Stimulated activated naive CD4-positive, alpha-beta T cell treated with Interleukin-2 at 50 U/mL for 16 hours (primary cell): ENCODE measurements at places on chromosomes 7 and 10.

DNA sequence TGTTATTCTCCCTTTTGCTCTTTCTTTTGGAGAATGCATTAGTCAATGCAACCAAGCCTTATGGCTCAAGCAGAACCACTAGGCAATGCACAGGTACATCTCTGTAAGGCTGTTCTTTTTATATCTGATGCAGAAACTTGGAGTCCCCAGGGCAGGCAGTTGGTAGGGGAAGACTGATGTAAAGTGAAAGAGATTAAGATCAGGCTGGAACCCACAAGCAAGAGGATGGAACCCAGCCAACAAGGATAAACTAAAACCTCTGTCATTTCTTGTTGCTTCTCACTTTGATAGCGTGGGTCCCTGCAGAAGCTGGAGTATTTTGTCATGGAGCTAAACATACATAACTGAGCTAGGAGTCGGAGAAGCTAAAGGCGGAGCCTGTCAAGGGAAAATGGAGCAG lies 142.9 kb downstream of the GPAM start:
- no peak for DNase-seq

GRCh38 chr10:51748959-51749358 lies 49.6 kb upstream of the CSTF2T start:
- DNase-seq = no peak

- DNase-seq = no peak
Observed at GRCh38 chr7:137983323-137984008, 18.4 kb downstream of the CREB3L2 start.

- DNase-seq = no peak
Observed at GRCh38 chr7:54080971-54081370, 461.2 kb upstream of the VSTM2A start.

- peak; percentile 89 for DNase-seq
Observed at GRCh38 chr7:138752518-138753149, 45.2 kb upstream of the TMEM213 start.

GRCh38 chr7:30824821-30825720 lies 53.9 kb downstream of the MINDY4 start:
- DNase-seq = no peak

GRCh38 chr10:19816411-19817230 lies at the start of gene PLXDC2:
Gene PLXDC2, plus strand, starts transcription at chr10:19816432.
- DNase-seq = no peak

- peak; percentile 72 for DNase-seq
Observed at GRCh38 chr10:43409385-43410109, 561 bp upstream of the HNRNPF start.

- DNase-seq = no peak
Observed at GRCh38 chr10:847868-848267, 83.6 kb downstream of the LARP4B start.

DNA sequence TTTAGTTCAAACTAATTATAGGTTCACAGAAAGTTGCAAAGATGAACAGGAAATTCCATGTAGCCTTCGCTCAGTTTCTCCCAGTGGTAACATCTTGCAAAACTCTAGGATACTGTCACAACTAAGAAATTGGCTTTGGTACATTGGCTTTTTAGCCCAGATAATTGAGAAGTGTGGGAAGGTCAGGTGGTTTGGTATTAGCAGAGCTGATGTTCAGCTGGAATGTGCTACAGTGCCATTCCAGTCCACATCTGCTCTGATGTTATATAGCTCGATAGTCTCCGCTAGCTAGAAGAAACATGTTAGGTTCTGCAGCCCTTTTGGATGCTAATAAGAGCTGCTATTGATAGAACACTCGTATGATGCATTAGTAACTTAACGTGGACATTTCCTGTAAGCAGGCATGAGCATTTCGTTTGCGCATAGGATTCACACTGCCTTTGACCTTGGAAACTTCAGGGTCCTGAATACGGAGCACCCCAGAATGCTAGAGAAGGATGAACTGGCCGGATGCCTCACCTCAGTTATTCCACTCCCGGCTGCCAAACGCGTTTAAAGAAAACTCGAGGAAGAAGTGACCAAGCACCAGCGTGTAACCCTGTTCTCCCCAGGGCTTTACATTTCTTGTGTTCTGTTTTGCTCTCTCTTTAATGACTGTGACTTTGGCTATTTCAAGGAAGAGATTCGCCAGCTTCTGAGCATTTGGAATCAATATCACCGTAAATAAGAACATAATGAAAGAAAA lies 271.4 kb downstream of the GALNT17 start:
- DNase-seq = no peak

DNA sequence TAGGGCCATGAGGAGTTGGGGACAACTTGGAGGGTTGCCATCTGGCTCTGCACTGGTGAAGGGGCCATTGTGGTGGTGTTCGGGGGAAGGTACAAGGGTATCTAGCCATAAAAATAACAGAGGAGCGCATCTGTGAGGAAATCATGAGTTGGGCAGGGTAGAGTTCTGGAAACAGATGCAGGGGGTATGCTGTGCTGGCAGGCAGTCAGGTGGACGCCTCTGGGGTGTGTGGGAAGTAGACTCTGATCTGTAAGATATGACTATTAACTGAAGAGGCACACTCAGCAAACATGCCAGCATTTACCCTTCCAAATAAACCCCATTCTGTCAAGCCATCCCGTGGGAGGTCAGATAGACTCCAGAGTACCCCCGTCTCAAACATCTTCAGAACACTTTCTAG lies 79.8 kb downstream of the CLEC2L start:
- no peak for DNase-seq

- DNase-seq = no peak
Observed at GRCh38 chr10:103276896-103277712, at the start of gene INA. Gene INA, plus strand, starts transcription at chr10:103277138. Its CDS starts 74 bp downstream, at chr10:103277212.

DNA sequence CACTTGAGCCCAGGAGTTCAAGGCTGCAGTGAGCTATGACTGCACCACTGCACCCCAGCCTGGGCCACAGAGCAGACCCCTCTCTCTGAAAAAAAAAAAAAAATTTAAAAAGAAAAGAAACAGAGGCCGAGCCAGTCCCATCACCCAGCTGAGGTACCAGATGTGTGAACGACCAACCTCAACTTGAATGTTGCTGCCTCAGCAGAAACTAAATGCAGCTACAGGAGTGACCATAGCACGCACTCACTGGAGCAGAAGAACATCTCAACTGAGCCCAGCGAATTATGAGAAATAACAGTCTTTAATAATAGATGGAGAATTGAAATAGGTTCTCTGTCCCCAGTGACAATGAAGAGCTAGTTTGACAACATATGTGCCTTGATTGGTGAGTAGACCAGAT lies 53.1 kb upstream of the ST8SIA6 start:
- no peak for DNase-seq

DNA sequence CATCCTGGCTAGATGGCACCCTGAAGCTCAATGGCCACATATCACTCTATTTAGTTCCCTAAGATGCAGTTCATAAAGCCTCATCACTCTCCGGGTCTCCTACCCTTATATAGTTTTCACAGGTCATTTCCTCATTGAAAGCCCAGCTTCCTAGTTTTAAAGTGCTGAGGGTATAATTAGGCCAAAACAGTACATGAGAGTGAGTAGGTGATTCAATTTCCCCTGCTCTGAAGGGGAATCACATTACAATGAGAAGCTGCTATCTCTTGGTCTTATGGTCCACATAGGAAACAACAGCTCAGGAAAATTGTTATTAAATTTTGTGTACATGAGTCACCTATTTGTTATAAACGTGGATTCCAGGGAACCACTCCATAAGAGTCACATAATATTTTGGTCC lies 162.0 kb downstream of the SEMA3E start:
- DNase-seq = no peak

GRCh38 chr10:49058463-49059255 lies 56.7 kb downstream of the VSTM4 start:
- no peak for DNase-seq

DNA sequence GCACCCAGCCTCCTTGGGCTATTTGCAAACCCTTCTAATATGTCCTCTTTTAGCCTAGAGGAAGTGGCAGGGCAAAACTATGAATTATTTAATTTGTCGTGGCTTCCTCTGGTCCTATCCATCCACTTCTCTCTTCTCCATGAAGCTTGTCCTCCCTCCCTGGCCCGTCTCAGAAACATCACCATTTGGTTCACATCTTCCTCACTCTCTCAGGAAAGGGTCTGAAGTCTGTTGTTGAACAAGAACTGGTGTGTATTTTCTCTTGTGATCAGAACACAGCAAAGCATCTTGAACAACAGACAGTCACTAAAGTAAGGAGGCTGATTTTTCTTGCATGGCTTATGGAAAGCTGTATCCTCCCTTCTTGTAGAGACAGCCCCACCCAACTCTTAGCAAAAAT lies 550.1 kb upstream of the NRP1 start:
- DNase-seq = no peak

DNA sequence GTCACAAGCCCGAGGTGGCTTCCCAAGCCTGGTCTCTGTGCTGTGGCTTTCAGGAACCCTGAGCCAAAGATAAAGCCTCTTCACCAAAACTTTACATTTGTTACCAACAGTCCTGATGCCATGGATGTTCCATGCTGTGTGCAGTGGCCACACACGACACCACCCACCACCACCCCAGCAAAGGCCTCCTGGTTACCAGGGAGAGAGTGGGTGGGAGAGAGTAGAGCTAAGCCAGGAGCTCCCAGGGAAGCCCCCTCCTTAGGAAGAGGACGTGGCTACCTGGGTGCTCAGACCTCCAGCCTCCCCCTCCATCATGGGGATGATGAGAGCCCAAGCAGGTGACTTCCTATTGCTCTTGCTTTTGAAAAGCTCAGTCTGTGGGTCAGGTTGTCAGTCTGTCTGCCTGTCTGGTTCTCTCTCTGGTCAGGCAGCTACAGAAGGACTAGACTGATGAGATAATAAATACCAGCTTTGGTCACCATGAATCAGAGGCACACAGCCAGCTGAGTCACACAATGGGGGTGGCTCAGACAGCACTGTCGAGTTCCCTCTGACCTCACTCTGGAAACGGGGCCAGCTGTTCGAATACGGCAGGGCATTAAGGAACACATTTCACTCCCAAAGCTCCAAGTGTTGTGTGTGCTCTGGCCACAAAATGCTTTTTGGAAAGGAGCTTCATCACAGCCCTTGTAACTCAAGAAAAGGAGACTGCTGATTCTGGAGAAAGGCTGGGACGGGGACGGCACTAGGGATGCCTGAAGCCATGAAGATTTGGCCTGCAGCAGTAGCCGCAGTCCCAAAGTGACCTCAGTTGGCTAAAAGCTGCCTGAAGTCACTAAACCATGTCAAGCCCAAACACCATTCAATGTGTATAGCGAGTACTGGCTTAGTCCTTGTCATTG lies 166.0 kb downstream of the FANK1 start:
- DNase-seq = no peak

DNA sequence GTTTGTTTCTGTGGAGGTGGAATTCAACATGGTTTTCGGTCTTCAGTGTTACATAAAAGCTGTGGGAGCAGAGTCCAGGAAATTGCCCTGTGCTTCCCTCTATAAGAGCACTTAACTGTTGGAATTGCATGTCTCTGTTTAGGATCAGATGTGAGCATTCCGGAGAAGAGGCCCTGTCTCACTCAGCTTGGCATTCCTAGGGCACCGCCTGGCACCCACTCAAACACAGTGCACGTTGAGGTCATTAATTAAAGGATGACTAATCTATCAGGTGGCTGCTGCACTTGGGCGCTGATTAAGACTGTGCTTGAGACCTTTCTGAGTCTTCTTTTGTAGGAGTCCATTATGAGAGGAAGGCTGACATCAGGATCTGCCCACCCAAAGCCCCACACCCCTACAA lies 82.8 kb upstream of the VIPR2 start:
- no peak for DNase-seq

DNA sequence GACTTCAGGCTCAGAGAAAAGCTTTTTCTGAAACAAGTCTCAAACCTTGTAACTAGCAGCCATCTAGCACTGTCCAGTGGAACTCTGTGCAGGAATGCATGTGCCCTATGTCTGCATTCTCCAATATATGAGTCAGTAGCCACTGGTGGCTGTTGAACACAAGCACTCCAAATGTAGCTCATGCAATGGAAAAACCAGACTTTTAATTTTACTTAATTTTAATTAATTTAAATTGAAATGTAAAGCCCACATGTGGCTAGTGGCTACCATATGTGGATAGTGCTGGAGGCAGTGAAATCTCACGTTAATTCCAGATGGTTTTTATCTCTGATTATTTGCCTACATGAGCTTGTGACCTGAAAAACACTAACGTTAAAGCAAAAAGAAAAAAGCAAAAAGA lies 225.1 kb downstream of the GATA3 start:
- DNase-seq = no peak

- DNase-seq = no peak
Observed at GRCh38 chr7:23967949-23968599, 258.1 kb downstream of the STK31 start.

DNA sequence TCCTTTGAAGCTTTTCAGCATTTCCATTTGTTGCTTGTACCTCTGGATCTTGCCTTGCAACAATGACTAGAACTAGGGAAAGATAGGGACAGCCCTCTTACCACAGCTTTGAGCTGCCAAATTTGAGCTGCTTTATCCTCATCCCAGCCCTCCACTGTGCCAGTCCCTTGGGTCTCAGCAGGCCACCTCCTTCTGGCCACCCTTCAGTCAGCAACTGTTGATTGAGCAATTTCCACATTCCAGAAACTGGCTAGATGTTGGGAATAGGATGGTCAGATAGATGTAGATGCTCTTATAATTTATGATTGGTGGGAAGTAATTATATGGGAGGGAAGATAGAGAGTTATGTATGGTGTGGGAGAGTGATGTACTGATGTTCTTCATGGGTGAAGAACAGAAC lies 100.1 kb downstream of the ST7 start:
- no peak for DNase-seq

DNA sequence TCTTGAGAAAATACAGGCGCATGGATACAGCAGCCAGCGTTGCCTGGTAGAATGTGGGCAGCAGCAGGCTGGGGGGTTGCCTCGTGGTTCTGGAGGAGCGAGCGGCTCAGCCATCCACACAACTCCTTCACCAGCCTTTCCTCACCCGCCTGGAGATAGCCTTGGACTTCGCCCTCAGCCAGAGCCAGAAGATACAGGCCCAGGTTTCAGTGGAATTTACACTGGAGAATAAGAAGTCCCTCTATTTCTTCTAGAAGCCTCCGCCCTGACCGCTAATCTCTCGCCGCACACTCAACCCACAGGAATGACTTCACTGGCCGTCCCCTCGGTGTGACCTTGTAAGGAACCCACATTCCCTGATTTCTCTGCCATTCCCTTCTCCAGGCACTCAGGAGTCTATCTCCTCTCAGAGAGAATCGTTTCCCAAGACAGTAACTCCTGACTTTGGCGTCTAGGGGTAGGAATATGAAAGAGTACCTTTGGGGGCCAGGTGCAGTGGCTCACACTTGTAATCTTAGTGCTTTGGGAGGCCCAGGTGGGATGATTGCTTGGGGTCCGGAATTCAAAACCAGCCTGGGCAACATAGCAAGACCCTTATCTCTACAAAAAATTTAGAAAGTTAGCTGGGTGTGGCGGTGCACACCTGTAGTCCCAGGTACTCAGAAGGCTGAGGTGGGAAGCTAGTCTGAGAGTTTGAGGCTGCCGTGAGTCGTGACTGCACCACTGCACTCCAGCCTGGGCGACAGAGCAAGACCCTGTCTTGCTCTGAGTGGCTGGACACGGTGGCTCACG lies 52.0 kb upstream of the ECHDC3 start:
- DNase-seq = no peak

- no peak for DNase-seq
Observed at GRCh38 chr7:15288741-15289140, 273.1 kb downstream of the AGMO start.
